ENCODE measurements at places on chromosomes 4 and X. TPM values are rescaled to one million over a fixed set of nuclear protein-coding genes. Genes with fewer than 3 reads are reported as not detected.

Gene ARR3
- total RNA-seq, result not detected

- no peaks in the 10 kb centered on the region for H3K36me3 ChIP-seq
- H3K27ac ChIP-seq, result no peak overlapping the region
- H3K27me3 ChIP-seq, result no peaks in the 10 kb centered on the region
- no peak overlapping the region for H3K4me3 ChIP-seq
- peaks cover 1% of the 10 kb centered on the region for H3K4me1 ChIP-seq
- no peak for DNase-seq
Observed at GRCh38 chr4:89298788-89299152, 8.8 kb downstream of the GPRIN3 start.

DNA sequence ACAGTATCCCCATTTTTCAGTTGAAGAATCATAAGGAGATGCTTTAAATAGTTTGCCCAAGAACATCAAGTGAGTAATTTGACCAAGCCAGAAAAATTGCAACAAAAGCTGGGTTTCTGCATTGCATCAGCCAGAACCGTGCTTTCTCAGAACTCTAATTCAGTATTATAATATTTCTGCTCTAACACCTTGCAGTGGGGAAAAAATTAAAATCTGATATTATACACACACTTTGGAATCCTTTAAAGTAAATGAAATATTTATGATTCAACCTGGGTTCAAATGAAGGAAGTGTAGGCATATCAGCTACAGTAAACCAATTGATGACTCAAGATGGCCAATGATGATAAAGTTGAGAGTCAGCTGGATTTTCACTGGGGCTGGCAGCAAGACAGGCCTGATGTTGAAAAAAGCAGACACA is 387.6 kb upstream of the ZFP42 start:
- no peaks in the 10 kb centered on the region for H3K4me1 ChIP-seq
- no peaks in the 10 kb centered on the region for H3K36me3 ChIP-seq
- DNase-seq, result no peak
- H3K4me3 ChIP-seq, result no peak overlapping the region
- H3K27ac ChIP-seq, result no peak overlapping the region
- H3K27me3 ChIP-seq, result no peaks in the 10 kb centered on the region

DNA sequence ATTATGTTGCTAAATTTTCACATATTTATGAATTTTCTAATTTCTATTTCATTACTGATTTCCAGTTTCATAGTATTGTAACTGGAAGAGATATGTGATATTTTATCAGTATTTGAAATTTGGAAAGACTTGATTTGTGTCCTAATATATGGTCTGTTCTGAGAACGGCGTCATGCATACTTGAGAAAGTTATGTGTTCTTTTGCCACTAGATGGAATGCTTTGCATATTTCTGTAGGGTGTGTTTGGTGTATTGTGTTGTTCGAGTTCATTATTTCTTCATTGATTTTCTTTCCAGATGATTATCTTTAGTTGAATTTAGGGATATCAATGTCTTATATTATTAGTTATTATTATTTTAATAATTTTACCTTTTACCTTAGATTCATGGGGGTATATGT is 110.6 kb upstream of the ITM2A start:
- H3K36me3 ChIP-seq, result no peaks in the 10 kb centered on the region
- no peak for DNase-seq
- no peaks in the 10 kb centered on the region for H3K4me1 ChIP-seq
- no peak overlapping the region for H3K4me3 ChIP-seq
- no peak overlapping the region for H3K27ac ChIP-seq

DNA sequence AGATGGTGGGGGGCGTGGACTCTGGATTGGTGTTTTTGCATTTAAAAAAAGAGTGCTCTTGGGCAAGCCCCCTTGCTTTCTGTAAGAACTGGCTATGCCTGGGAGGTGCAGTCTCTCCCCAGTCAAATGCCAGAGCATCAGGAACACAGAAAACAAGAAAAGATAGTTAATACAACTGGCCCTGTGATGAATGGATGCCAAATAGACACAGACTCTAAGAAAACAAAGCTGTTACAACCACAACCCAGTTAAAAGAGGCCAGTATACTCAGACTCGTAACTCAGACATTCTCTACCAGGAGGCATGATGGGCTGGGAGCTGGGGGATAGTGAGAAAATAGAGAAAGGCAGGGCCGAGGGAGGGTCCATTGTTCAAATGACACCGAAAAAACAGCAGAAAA is 32.5 kb upstream of the C1QTNF7 start:
- peaks cover 4% of the 10 kb centered on the region for H3K4me1 ChIP-seq
- H3K4me3 ChIP-seq, result no peak overlapping the region
- H3K36me3 ChIP-seq, result no peaks in the 10 kb centered on the region
- no peaks in the 10 kb centered on the region for H3K27me3 ChIP-seq

- no peak for DNase-seq
- H3K4me3 ChIP-seq, result no peak overlapping the region
- H3K27me3 ChIP-seq, result no peaks in the 10 kb centered on the region
- no peaks in the 10 kb centered on the region for H3K36me3 ChIP-seq
Observed at GRCh38 chr4:676871-677235, 2.5 kb downstream of the MYL5 start.

Data from ovary (tissue), 10 donors.